Effector CD4-positive, alpha-beta T cell (primary cell): ENCODE measurements at places on chromosomes 2 and 18.

DNA sequence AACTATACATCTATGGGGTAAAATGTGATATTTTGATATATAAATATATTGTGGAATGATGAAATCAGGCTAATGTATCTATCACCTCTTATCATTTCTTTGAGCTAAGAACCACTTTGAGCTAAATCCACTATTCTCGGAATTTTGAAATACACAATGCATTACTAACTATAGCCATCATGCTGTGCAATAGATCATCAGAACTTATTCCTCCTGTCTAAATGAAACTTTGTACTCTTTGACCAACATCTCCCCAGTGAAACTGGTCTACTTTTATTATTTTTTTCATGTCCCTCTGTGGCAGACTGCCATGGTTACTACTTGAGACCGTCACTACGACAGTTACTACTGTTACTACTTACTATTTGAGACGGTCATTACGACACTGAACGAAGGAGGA is 11.4 kb downstream of the PECR start:
- DNase-seq, result no peak

GRCh38 chr2:17643031-17643615 is 102.6 kb downstream of the VSNL1 start:
- no peak for DNase-seq

- no peak for DNase-seq
Observed at GRCh38 chr18:2986150-2986865, 26.6 kb downstream of the LPIN2 start.

- no peak for DNase-seq
Observed at GRCh38 chr2:238467792-238468191, 41.1 kb downstream of the ASB1 start.

GRCh38 chr2:160308915-160309314 is 108.8 kb upstream of the ITGB6 start:
- DNase-seq, result no peak

- no peak for DNase-seq
Observed at GRCh38 chr2:26646986-26647672, 6.0 kb upstream of the CIB4 start.

DNA sequence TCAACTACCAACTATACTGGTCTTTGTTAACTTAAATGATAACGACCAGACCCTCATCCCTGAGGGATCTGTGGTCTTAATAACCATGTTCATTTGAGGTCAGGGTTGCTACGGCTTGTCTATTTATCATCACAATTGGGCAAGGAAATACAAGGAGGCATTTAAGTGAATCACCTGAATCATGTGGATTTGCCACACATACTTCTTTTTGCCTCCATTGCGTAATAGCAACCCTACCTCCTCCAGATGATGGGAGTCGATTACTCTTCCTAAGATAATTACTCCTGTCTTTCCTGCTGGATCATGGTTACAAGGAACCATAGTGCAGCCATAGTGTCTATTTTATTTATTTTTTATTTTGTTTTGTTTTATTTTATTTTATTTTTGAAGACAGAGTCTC is 42.2 kb downstream of the TAF4B start:
- no peak for DNase-seq

DNA sequence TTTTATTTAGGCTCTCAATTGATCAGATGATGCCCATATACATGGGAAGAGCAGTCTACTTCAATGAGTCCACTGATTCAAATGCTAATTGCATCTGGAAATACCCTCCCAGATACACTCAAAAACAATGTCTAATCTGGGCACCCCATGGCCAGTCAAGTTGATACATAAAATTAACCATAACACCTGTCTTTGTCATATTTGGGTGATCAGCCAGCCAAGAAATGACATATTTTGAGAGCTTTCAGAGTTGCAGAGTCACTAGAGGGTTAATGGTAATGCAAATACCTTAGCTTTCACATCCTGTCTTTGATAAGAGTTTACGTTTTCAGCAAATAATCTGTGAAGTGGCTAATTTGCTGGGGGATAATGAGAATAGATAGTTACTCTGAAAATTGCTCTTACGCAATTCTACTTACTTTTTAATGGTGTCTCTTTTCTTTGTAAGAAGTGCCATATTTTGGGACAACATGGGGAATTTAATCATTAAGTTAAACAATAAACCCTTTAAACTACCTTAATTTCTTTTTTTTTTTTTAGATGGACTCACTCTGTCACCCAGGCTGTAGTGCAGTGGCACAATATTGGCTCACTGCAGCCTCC is 49.1 kb downstream of the CCDC195 start:
- DNase-seq, result no peak

- DNase-seq, result no peak
Observed at GRCh38 chr2:219851801-219852481, 224.5 kb downstream of the SLC4A3 start.

- DNase-seq, result no peak
Observed at GRCh38 chr2:6177811-6178210, 485.6 kb downstream of the SOX11 start.

- no peak for DNase-seq
Observed at GRCh38 chr2:31168291-31168690, 30.1 kb upstream of the GALNT14 start.

DNA sequence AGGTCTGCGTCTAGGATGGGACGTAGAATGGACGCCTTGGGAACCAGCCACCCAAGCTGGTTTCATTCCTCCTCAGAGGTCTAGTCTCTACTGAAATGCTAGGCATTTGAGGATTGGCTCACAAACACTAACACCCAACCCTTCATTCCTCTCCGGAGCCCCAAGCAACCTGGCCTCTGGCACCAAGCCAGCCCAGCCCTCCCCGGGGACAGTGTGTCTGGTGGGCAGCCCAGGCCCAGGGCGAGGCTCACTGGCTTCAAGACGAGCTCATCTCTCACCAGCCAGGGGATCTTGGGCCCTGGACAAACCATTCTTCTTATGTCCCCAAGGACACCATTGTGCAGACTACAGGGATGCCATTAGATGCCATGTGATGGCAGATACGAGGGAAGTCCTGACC is 182.5 kb downstream of the CTIF start:
- DNase-seq, result no peak

DNA sequence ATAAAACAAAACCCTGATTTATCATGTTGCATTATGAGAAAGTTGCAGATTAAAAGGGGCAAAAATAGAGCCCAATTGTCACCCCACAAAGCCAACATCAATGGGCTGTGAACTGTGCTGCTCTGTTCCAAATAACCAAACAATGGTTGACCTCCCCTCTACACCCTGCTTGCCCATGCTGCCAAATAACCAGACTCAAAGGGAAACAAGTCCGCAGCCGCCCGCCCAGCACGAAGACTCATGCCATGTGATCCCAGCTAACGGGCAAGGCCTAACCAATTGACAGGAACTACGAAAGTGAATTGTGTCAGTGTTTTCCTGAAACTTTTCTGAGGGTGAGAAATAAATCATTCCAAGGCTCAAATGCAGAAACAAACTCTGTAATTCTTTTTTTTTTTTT is 97.9 kb upstream of the RIOK3 start:
- DNase-seq, result no peak

- DNase-seq, result no peak
Observed at GRCh38 chr2:218327451-218328210, 29.0 kb upstream of the CATIP start.

DNA sequence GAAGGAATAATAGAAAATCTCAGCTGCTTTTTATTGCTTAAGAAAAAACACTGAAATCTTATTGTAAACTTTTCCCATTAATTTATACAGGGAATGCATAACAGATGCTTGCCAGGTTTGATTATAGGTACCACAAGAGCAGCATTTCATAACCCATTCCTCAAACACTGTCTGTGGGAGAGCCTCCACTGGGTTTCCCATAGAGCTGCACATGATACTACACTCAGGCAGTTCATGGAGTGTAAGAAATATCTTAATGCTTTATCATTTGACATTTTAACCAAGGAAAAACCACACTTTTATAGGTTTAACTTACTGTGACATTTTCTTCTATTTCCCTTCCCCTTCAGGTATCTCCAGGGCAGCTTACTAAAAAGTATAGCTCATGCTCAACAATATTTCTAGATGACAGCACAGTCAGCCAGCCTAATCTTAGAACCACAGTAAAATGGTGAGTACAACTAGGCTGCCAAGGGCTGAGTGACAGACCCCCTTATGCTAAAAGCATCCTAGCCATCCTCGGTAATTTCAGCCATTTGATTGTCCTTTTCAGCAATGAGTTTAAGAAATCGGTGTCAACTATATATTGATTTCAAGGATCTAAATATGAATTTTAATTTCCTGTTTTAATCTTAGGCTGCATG is 22.3 kb downstream of the CCNYL1 start:
- no peak for DNase-seq

DNA sequence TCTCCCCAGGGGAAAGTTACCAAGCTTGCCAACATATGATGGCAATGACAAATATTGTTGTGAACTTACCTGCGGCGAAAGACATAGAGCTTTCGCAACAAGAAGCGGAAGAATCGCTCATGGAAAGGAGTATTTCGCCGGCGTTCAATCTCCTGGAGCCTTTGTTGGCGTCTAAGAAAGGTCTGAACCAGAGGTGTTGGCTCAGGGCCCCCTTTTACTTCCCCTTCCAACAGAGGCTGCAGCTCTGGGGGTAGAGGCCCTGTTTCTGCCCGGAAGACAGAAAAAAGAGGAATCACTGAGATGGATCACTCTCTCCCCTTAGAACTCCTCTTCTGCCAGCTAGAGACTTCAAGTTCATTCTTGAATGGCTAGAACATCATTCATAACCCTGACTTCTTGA is 10.8 kb downstream of the GGCX start:
- DNase-seq, result no peak

DNA sequence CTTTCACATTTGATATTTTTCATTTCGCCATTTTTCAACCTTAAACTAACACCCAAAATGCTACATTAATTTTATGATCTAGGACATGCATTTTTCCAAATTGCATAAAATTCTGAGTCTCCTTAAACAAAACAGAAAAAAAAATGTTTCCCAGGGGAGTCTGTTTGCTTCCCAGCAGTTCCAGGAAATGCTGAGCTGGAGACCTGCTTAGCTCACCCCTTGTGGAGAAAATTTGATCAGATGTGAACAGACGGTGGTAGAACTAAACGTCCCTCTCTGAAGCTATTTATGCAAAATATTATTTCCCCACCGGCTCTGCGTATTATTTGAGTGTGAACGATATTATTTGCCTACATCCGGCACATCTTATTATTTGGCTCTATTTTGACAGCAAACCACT is 74.9 kb upstream of the AGAP1 start:
- no peak for DNase-seq

DNA sequence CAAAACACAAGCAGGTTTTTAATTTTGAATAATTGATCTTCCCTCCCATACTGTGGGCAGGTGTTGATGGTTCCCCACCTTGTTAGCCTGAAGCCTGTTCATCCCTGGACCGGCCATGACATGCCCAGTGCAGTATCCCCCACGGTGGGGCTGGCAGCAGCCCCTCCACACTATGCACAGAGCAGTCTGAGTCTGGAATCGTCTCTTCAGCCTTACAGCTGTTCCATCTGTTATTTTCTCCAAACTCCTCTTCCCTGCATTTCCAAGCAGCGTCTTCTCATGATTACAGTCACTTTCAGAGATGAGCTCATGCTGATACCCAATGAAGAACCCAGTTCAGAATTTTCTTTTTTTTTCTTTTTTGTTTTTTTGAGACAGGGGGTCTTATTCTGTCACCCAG is 68.2 kb downstream of the ADI1 start:
- DNase-seq, result no peak

- DNase-seq, result no peak
Observed at GRCh38 chr2:11458753-11459152, 7.2 kb downstream of the E2F6 start.

DNA sequence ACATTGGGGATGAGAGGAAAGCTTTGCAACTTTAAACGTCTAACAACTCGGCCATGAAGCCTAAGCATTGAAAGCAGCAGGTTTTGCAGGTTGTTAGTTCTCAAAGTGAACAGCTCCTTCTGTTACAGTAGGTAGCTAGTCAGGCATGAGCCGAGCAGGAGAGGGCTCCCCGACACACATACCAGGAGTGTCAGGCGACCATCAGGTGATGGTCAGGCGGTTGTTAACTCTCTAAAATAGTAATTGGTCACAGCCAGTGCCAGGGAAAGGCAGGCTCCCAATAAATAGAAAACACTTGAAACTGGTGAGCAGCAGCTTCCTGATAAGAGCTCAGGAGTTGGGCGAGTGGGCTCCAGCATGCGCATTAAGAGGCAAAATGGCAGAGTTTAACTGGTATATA is 53.5 kb upstream of the DAPL1 start:
- DNase-seq, result no peak
